GM23248 (cell line): ENCODE measurements at places on chromosomes 1 and 21.

- no peak for DNase-seq
These were observed 34.5 kb upstream of the MAP1LC3C start for GRCh38 chr1:242033447-242033846.

DNA sequence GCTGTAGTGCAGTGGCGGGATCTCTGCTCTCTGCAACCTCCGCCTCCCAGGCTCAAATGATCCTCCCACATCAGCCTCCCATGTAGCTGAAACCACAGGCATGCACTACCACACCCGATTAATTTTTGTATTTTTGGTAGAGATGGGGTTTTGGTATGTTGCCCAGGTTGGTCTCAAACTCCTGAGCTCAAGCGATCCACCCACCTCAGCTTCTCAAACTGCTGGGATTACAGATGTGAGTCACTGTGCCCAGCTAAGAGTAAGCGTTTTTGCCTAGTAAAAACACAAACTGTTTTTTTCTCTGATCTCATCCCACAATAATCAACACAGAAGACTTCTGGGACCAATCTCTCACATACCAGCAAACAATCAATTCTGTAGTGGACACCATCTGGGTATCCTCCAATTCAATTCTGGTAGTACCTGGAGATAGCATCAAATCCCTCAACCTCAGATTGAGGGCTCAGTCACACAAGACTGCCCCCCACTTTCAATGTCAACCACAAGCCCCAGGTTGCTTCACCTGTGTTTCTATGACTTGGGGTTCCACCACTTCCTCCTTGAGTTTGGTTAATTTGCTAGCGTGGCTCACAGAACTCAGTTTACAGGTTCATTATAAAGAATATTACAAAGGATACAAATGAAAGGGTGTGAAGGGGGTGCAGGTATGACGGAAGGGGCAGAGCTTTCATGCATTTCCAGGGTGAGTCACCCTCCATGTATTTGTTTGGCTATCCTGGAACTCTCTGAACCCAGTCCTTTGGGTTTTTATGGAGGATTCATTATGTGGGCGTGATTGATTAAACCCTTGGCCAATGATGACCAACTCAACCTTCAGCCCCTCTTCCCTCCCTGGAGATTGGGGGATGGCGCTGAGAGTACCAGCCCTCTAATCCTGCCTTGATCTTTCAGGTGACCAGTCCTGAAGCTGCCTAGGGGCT, 40.0 kb upstream of the RHOU start:
- DNase-seq = no peak

GRCh38 chr1:29543586-29543985, 307.3 kb downstream of the PTPRU start:
- DNase-seq = no peak

GRCh38 chr1:201983380-201983805, 945 bp downstream of the RNPEP start:
- DNase-seq = peak; percentile 21

- no peak for DNase-seq
These were observed 37.9 kb downstream of the RAB3B start for GRCh38 chr1:51952638-51953037.

DNA sequence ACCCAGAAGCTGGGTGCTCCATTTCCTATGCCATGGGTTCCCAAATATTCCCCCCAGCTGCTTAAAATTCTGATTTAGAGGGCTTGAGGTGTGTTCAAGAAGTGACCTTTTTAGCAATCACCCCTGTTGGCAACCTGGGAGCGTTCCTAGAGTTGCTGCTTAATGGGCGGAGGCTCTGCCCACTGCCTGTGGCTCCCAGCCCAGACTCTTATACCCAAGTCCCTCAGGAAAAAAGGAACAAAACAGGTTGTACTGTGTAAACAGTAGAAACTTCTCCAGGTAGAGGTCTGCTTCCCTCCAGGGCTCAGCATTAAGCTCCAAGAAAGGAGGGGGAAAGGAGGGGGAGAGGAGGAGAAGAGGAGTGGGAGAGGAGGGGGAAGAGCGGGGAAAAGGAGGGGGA, 14.6 kb upstream of the TENT5C start:
- no peak for DNase-seq

GRCh38 chr21:44522753-44523204, 17.2 kb downstream of the KRTAP10-1 start:
- DNase-seq = no peak

- no peak for DNase-seq
These were observed 183.0 kb downstream of the PHTF1 start for GRCh38 chr1:113576271-113576670.

DNA sequence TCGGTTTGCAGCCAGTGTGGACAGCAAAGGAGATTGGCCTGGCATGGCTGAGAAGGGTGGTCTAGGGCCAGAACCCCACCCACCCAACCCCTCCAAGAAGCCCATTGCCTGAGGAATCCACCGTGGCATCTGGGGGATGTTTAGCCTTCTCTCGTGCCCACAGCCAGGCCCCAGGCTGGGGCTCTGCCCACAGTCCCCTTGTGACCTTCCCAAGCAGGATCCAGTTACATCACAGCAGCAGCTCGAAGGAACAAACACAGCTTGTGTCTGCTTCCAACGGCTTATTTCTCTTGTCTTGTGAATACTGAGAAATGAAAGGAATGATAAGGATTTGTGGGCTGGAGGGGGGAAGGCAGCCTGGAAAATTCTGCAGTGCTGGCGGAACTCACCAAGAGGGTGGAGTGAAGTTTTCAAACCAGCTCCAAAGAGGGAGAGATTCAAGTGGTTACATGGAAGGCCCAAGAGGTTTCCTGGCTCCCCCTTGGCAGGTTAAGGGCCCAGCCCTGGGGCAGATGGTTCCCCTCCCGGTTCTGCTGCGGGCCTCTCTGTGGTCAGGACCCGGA, 61.6 kb downstream of the DHRS3 start:
- DNase-seq = peak; percentile 84

GRCh38 chr21:44496564-44497550, 41.5 kb downstream of the LRRC3 start:
- DNase-seq = peak; percentile 31

DNA sequence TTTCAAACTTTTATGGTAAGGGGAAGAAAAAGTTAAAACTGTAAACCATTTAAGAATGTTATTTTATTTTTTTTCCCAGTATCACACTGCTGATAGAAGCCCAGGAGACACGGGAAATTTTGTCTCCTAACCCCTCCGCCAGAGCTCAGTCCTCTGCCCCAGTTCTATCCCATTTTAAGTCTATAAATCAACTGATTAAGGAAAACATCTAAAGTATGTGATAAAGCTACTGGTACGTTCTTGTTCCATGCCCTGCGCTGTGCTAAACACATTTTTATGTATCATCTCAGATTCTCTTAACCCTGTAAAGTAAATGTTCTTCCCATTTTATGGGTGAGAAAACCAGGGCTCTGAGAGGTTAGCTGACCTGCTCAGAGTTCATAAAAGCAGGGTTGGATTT, 34.7 kb downstream of the NIPAL3 start:
- DNase-seq = no peak

DNA sequence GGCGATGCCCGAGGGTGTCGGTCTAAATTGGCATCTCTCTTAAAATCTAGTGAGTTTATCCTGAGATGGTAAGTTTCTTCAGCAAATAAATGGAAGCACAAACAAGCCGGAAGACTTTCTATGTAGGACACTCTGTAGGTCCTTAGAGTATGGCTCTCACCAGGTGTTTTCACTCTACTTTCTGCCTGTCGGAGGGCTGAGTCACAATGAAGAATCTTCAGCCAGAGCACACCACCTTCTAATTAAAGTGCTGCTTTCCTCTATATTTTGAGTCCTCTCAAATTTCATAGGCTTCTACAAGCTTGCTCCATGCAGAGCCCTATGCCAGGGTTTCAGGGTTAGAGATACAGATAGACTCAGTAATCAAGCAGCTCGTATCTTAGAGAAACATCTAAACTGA, 27.1 kb downstream of the KCNK1 start:
- no peak for DNase-seq

- DNase-seq = no peak
These were observed 827 bp downstream of the OR2B11 start for GRCh38 chr1:247456914-247457639.

- no peak for DNase-seq
These were observed 30.1 kb upstream of the PCBP3 start for GRCh38 chr21:45613396-45613795.
